ENCODE measurements at places on chromosomes 6 and 20.

GRCh38 chr6:100202417-100203194 lies 208.6 kb upstream of the MCHR2 start:
- no peak for DNase-seq

- peak; percentile 28 for DNase-seq
Observed at GRCh38 chr6:56359201-56359899, 112.0 kb upstream of the COL21A1 start.

GRCh38 chr20:59376998-59377397 lies 76.6 kb downstream of the EDN3 start:
- no peak for DNase-seq

DNA sequence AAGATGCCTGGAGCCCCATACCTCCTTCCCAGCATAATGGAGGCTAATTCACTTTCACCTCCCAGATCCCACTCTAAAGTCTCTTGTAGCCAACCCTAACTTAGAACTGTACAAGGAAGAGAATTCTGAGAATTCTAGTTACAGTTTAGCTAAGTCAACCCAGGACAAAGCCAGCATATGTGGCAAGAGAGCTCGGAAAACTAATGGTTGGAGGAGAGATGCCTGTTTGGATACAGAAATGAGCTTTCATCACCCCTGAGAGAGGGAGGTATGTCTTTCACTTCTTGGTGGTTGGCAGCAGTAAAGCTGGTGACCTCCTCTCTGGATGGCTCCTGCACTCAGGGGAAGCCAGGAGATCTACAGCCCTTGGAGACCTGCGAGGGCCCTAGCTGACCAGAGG lies 252.6 kb upstream of the SUPT3H start:
- no peak for DNase-seq

DNA sequence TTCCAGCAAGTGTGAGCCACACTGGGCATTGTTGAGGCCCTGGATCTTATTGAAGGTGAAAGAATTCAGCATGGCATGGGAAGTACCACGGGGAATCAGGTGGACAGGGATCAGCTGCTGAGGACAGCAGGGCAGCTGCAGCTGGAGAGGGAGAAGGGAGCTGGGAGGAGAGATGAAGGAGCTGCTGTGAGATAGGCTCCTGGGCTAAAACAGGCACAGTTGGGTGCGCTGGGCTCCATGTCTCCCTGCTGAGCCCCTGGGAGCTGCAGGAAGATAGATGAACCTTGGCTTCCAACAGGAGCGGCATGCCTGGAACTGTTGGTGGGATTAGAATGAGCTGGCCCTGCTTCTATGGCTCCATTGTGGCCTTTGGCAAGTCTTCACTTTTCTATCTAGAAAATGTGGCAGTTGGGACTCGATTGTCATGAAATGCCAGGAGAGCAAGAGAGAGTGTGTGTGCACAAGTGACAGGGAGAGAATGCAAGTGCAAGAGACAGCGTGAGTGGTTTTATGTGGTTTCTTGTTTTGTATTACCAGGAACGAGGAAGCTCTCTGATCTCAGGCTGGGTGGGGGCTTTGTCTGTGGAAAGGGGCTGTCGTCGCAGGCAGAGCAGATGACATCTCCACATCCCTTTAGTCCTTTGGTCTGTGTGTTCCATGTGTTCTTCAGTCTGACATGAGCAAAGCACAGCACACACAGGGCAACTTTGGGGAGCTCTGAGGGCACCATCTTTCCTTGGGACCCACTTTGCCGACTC lies 20.4 kb downstream of the SNPH start:
- no peak for DNase-seq
